Stimulated activated naive B cell treated with anti-CD40 and anti-IgM and Interleukin-4, amounts not matched to agents 10 μg/mL and 1 μg/mL and 100 μg/mL, for 72 hours (primary cell): ENCODE measurements at places on chromosomes 4 and X.
A peak's percentile ranks its signal among the peaks of the same experiment; 100 is the strongest.

GRCh38 chr4:182537031-182537795 is 294.0 kb downstream of the TENM3 start:
- no peak overlapping the region for H3K27ac ChIP-seq
- H3K27me3 ChIP-seq, result no peaks in the 10 kb centered on the region
- H3K4me3 ChIP-seq, result no peak overlapping the region
- H3K4me1 ChIP-seq, result no peaks in the 10 kb centered on the region
- no peaks in the 10 kb centered on the region for H3K36me3 ChIP-seq

GRCh38 chr4:162126729-162127128 is 37.1 kb downstream of the FSTL5 start:
- no peaks in the 10 kb centered on the region for H3K36me3 ChIP-seq
- H3K27me3 ChIP-seq, result no peaks in the 10 kb centered on the region
- DNase-seq, result no peak
- H3K4me1 ChIP-seq, result no peaks in the 10 kb centered on the region

DNA sequence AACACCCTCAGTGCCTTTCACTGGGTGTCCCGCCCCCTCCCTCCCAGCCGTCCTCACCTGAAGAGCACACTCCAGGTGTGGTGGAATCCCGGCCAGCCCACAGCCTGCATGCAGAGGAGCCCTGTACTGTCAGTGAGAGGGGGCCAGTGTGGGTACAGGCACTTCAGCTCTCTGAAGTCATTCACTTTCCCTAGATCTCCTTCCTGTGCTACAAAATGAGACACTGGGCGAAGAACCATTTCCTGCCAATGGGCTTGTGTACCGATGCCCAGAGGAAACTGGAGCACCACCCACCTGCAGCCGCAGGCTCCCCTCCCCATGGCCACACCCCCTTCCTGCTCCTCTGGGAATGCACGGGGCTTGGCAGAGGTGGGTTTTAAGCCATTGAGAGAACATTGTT is 73.9 kb upstream of the C4orf50 start:
- H3K4me1 ChIP-seq, result no peaks in the 10 kb centered on the region
- H3K27me3 ChIP-seq, result peaks cover 12% of the 10 kb centered on the region
- H3K36me3 ChIP-seq, result no peaks in the 10 kb centered on the region
- DNase-seq, result no peak
- H3K4me3 ChIP-seq, result no peak overlapping the region

- no peaks in the 10 kb centered on the region for H3K4me1 ChIP-seq
- H3K4me3 ChIP-seq, result no peak overlapping the region
- H3K27me3 ChIP-seq, result no peaks in the 10 kb centered on the region
- no peak for DNase-seq
- H3K36me3 ChIP-seq, result no peaks in the 10 kb centered on the region
- H3K27ac ChIP-seq, result no peak overlapping the region
Measured at GRCh38 chrX:3256868-3257267, 89.6 kb downstream of the MXRA5 start.

GRCh38 chr4:120714417-120715010 is 208.0 kb downstream of the PRDM5 start:
- no peaks in the 10 kb centered on the region for H3K27me3 ChIP-seq
- H3K36me3 ChIP-seq, result no peaks in the 10 kb centered on the region
- no peak for DNase-seq
- no peak overlapping the region for H3K27ac ChIP-seq

GRCh38 chr4:18698119-18698883 is 676.7 kb upstream of the LCORL start:
- no peak for DNase-seq
- H3K36me3 ChIP-seq, result no peaks in the 10 kb centered on the region
- H3K27ac ChIP-seq, result no peak overlapping the region
- H3K27me3 ChIP-seq, result no peaks in the 10 kb centered on the region

DNA sequence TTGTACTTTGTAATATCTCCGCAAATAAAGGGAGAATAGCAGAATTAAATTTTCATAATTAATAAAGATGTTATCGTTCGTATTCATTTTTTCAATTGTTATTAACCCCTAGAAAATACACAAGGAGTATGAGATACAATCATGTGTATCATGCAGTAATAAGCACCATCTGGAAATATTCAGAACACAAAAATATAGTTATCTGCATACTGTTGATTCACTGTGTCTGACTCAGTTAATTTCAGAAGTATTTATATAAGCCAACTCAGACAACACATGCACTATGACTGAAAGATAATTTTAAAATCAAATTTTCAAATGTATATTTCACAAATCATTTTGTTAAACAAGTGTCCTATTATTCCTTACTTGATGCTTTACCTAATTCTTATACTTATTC is 1954.8 kb downstream of the ARAP2 start:
- no peaks in the 10 kb centered on the region for H3K4me1 ChIP-seq
- no peak overlapping the region for H3K4me3 ChIP-seq
- no peaks in the 10 kb centered on the region for H3K27me3 ChIP-seq
- H3K27ac ChIP-seq, result no peak overlapping the region
- no peak for DNase-seq

DNA sequence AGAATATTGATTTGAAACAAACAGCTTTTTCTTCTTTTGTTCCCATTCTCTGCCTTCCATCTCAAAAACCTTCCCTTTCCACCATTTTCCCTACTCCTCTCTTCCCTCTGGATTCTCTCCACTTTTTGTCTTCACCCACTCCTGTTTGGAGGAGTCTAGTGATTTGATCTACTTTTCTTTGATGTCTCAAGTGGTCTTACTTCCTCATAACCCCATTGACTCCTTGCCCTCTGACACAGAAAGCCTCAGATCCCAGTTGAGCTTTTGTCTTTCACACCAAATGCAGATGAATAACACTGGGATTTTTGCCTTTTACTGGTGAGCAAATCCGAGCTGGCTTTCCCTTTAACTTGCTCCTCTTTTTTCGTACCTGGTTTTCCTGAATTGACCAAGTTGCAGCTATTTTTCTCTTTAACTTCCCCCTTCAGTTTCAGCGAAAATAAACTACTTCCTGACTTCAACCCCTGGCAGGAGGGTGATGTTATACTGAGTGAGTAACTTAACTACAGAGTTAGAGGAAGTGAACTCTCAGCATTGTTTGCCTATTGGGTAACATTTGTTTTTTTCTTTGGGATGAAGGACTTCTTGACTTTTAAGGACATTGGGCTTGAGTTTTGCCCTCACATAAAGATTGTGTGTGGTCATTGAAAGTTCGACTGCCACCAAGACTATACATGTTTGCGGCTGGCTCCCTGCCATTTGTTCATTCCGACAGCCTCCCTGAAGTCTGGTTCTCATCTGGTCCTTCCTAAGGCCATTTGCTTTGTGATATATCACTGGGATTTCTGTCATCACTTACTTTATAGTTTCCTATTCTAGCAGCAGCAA is 392.8 kb upstream of the NR3C2 start:
- peak overlapping the region; percentile 38 for H3K27ac ChIP-seq
- peak; percentile 1 for DNase-seq
- no peaks in the 10 kb centered on the region for H3K27me3 ChIP-seq
- H3K4me1 ChIP-seq, result peaks cover 16% of the 10 kb centered on the region

DNA sequence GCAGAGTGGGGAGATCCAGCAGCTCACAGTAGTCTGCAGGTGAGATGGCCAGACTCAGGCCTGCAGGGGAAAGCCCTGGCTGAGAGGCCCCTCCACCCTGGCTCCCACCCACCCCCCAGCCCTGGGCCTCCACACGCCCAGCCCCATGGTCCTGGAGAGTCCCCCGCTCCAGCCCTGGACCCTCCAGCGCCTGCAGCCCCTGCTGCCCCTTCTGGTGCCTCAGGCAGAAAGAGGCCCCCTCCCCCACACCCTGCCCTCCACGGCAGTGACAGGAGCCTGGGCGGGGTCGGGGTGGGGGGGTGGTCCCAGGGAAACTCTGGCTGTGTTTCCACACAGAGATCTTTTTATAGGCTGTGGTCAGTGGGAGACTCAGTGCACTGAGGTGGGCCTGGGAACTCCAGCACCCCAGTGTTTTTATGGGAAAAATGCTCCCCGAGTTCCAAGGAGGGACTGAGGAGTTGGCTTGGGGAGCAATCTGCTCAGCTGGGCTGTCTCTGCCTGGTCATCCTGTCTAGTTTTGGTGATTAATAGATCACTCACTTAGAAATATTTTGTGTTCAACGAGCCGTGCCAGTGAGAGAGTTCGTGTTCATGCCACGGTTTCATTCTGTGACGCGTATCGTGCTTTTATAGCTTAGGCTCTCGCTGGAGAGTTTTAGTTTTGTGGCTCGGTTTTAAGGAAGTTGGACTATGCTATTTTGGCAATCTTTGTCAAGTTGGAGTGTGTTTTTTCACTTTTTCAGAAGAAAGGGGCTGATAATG is 53.1 kb upstream of the HGFAC start:
- DNase-seq, result peak; percentile 65
- peaks cover 23% of the 10 kb centered on the region for H3K27me3 ChIP-seq
- H3K4me3 ChIP-seq, result peak overlapping the region; percentile 83
- H3K36me3 ChIP-seq, result no peaks in the 10 kb centered on the region
- peaks cover 55% of the 10 kb centered on the region for H3K4me1 ChIP-seq

DNA sequence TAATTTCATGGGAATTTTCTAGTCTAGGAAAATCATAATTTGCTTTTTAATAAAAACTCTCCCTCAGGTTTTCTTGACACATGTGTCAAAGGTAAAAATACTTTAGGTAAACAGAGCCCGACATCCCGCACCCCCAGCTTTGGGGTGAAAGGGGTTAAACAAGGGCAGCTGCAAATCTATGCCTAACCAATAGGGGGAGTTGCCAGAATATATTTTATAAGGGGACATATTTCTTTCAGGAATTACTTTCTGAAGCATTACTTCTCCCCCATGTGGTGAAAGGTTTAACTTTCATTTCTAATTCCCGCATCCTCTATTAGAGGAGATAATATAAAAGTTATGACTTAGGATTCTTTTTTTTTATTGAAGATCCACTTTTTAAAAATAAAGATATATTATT is 53.9 kb upstream of the HEPH start:
- H3K27me3 ChIP-seq, result no peaks in the 10 kb centered on the region
- no peak overlapping the region for H3K4me3 ChIP-seq
- peaks cover 4% of the 10 kb centered on the region for H3K4me1 ChIP-seq
- peak; percentile 1 for DNase-seq
- H3K36me3 ChIP-seq, result no peaks in the 10 kb centered on the region

DNA sequence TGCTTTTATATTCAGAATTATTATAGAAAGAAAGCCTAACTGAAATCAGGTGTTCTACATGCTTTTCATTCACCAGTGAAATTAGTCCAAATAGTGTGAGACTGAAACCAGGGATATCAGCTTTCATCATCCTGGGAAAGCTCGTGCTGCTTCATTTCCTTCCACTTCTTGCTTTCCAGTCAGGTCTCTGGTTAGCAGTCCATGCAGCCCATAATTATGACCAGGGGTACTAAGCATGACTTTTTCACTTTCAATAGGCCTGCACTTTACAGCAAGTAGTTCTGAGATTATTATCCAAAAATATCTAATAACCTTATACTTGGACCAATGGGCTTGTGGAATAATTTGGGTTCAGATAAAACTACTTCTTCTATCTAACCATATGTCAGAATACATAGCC is 673.2 kb upstream of the MAGEB2 start:
- H3K36me3 ChIP-seq, result no peaks in the 10 kb centered on the region
- no peak overlapping the region for H3K4me3 ChIP-seq
- no peak overlapping the region for H3K27ac ChIP-seq

DNA sequence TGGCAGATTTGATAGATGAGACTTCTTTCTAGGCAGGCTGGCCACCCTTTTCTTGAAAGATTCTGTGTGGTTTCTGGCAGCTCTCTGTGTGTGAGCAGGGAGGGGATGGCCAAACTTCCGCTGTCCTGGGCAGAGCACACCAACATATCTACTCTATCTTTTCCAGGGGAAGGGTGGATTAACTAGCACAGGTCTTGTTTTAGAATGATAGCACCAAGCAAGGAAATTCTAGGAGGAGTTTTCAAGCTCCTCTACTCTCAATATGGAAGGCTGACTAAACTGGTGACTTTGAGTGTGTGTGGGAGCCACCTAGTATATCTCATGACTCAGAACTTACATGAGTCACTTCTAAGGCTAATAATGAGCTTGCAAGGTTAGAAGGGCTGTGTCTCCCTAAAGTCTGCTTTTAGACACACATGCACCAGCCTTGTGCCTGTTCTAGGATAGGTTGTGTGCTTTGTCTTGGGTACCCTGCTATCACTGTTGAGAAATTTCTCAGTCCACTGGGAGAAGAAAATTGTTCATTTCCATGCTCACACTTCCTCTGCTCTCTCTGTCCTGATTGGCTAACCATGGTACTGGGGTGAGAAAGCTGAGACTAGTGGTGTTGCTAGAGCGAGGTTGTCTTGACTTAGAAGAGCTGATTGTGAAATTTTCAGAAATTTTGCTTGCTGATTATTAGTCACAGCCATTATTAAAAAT is 72.9 kb downstream of the YIPF6 start:
- H3K27me3 ChIP-seq, result no peaks in the 10 kb centered on the region
- no peak overlapping the region for H3K27ac ChIP-seq
- H3K4me1 ChIP-seq, result peaks cover 2% of the 10 kb centered on the region
- peaks cover 5% of the 10 kb centered on the region for H3K36me3 ChIP-seq
- DNase-seq, result no peak
- no peak overlapping the region for H3K4me3 ChIP-seq

- no peak overlapping the region for H3K4me3 ChIP-seq
- no peak for DNase-seq
- no peaks in the 10 kb centered on the region for H3K4me1 ChIP-seq
- H3K36me3 ChIP-seq, result no peaks in the 10 kb centered on the region
- H3K27ac ChIP-seq, result no peak overlapping the region
Measured at GRCh38 chrX:683576-683975, 53.0 kb downstream of the SHOX start.

DNA sequence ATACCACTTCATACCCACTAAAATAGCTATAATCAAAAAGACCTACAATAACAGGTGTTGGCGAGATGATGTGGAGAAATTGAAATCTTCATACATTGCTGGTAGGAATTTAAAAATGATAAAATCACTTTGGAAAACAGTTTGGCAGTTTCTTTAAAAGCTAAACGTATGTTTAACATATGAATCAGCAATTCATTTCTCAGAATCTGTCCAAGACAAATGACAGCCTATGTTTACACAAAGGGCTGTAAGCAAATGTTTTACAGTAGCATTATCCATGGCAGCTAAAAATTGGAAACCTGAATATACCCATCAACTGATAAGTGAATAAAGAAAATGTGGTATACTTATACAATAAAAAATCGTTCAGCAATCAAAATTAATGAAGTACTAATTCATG is 33.0 kb upstream of the ABCG2 start:
- no peak for DNase-seq
- H3K27me3 ChIP-seq, result no peaks in the 10 kb centered on the region
- no peaks in the 10 kb centered on the region for H3K4me1 ChIP-seq
- no peak overlapping the region for H3K27ac ChIP-seq
- no peaks in the 10 kb centered on the region for H3K36me3 ChIP-seq
- no peak overlapping the region for H3K4me3 ChIP-seq

DNA sequence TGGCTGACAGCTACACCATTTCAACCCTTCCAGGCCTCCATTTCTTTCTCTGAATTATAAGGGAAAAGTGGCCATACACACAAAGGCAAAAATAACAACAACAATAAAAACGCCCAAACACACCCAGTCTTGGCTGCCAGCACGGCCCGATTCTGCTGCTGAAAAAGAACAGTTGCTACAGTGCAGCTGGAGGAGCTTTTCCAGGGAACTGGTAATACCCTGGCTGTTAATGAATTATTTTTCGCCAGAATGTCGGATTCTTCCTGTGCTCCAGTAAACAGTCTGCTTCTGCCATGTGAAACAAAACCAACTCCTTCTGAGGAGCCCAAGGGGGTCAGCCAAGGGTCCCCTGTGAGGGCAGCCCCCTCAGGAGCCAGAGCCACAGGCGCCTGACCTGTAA is 6.6 kb downstream of the RAI2 start:
- DNase-seq, result no peak
- H3K36me3 ChIP-seq, result no peaks in the 10 kb centered on the region
- no peak overlapping the region for H3K4me3 ChIP-seq
- H3K27ac ChIP-seq, result no peak overlapping the region

GRCh38 chr4:113553082-113553481 is 208.5 kb downstream of the CAMK2D start:
- H3K4me3 ChIP-seq, result no peak overlapping the region
- no peak for DNase-seq
- no peak overlapping the region for H3K27ac ChIP-seq
- no peaks in the 10 kb centered on the region for H3K27me3 ChIP-seq
- peaks cover 25% of the 10 kb centered on the region for H3K36me3 ChIP-seq
